Iris pigment epithelial cell (primary cell): ENCODE measurements at places on chromosomes 13 and 19.

- DNase-seq = peak; percentile 98
These were observed 2.4 kb upstream of the MYCBP2 start for GRCh38 chr13:77329133-77329910.

GRCh38 chr13:69324090-69324886 lies 783.3 kb upstream of the ATXN8OS start:
- DNase-seq = peak; percentile 14

GRCh38 chr13:104431895-104432294 lies 1365.7 kb upstream of the SLC10A2 start:
- DNase-seq = no peak

DNA sequence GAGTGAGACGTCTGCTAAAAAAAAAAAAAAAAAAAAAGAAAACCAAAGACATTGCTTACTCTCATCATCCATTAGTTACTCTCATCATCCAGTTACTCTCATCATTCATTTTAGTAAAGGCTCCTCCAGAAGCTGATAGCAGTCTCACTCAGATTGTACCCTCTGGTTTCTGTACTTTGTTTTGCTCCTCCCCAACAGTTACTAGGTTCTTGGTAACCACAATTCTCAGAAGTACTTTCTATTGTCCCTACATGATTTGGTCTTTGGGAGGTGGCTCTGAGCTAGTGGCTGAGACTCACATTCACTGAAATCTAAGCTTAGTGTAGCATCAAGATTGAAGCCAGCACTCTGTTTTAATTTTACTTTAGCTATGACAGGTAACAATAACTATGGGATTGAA lies 14.3 kb downstream of the ERICH4 start:
- DNase-seq = no peak
